ENCODE measurements at places on chromosomes 13 and 19.

DNA sequence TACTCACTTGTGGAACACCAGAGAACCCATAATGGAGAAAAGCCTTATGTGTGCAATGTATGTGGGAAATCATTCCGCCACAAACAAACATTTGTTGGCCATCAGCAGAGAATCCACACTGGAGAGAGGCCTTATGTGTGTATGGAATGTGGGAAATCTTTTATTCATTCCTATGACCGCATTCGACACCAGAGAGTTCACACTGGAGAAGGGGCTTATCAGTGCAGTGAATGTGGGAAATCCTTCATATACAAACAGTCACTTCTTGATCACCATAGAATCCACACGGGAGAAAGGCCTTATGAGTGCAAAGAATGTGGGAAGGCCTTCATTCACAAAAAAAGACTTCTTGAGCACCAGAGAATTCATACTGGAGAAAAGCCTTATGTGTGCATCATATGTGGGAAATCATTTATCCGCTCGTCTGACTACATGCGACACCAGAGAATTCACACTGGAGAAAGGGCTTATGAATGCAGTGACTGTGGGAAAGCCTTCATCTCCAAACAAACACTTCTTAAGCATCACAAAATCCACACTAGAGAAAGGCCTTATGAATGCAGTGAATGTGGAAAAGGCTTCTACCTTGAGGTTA is 10.9 kb downstream of the ZNF549 start:
- no peak for DNase-seq

DNA sequence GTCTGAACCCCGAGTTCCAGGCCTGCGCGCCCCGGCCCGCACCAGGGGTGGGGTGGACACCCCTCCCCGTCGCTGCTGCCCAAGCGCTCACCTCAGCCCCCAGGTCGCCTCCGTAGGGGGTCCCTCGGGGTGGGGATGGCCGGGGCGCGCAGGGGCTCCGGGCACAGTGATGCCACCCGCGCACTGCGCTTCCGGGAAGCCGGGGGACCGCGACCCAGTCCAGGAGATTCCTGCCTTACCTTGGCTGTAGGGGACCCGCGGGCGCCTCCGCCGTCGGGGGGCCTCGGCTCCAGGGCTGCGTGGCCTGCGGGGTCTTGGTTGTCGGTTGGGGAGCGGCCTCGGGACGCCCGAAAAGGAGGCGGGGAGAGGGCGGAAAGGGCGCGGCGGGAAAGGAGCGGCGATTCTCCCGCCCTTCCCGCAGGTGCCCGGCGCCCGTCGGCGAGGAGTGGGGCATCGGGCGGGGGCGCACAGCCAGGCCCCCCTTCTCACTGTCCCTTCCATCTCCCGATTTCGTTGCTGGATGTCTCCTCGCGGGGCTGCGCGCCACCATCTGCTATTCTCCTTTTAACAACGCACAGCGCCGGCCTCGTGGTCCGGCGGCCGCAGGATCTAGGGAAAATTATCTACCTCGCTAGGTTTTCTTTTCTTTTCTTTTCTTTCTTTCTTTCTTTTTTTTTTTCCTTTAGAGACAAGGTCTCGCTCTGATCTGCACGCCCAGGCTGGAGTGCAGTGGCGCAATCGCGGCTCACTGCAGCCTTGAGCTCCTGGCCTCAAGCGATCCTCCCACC is at the start of gene KEAP1:
Gene KEAP1 (minus strand): TSS at position 355 of the 788 bp plus-strand sequence. CDS start 3,323 bp downstream, outside the sequence.
- DNase-seq: no peak

GRCh38 chr13:113657851-113658741 is at the start of gene ATP4B:
TSS of gene ATP4B (minus strand) at chr13:113658198. CDS start at chr13:113658144, 54 bp downstream.
- DNase-seq: no peak

DNA sequence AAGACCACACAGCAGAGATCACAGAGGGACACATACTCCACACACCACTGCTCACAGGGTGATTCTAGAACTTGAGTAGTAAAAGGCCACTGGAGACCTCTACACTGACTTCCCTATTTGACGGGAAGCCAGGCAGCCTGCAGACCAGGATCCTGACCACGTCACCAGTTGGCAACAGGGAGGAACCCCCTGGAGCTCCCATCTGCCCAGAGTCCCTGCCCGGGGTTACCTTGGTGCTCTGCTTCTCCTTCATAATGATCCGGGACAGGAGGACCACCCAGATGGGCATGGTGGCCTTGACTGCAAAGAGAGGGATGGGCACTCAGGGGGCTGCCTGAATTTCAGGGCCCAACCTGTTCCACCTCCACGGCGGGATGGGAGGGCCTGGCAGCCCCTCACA is 932 bp downstream of the SLC35E1 start:
- DNase-seq: no peak

GRCh38 chr13:106503272-106503671 is 32.2 kb downstream of the EFNB2 start:
- DNase-seq: no peak

DNA sequence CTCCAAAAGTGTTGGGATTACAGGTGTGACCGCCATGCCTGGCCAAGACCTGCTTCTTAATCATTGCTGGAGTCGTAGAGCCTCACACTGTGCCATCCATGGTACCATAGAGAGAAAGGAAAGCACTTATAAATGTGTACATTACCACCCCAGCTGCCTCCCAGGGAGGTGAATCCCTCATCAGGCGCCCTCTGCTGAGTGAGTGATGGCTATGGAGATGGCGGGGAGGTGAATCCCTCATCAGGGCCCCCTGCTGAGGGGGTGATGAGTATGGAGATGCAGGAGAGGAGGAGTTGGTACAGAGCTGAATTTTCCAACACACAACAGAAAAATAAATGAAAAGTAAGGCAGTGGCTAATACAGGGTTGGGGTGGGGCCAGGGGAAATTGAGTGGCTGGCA is 263.4 kb downstream of the UQCRFS1 start:
- DNase-seq: no peak

DNA sequence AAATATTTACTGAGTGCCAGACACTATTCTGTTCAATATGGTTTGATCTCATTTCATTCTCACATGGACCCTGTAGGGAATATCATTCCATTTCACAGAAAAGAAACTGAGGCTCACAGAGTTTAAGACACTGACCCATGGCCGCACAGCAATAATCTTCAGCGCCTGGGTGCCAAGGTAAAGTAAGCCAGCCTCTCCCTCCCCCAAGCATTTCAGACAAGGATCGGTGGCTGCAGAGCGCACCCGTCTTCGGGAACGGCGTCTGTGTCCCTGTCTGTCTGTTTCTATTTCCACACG is 4.3 kb upstream of the PDE4A start:
- no peak for DNase-seq

GRCh38 chr19:45455707-45456499 is 11.9 kb upstream of the FOSB start:
- DNase-seq: no peak

GRCh38 chr19:57803594-57804325 is 11.0 kb downstream of the ZNF552 start:
- peak; percentile 43 for DNase-seq

DNA sequence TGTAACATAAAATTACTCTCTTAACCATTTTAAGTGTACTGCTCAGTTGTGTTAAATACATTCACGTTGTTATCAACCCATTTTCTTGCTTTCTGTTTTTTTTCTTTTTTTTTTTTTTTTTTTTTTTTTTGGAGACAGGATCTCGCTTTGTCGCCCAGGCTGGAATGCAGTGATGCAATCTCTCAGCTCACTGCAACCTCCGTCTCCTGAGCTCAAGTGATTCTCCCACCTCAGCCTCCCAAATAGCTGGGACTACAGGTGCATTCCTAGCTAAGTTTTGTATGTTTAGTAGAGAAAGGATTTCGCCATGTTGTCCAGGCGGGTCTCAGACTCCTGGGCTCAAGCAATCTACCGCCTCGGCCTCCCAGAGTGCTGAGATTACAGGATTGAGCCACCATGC is 42.5 kb upstream of the C13orf42 start:
- DNase-seq: no peak

DNA sequence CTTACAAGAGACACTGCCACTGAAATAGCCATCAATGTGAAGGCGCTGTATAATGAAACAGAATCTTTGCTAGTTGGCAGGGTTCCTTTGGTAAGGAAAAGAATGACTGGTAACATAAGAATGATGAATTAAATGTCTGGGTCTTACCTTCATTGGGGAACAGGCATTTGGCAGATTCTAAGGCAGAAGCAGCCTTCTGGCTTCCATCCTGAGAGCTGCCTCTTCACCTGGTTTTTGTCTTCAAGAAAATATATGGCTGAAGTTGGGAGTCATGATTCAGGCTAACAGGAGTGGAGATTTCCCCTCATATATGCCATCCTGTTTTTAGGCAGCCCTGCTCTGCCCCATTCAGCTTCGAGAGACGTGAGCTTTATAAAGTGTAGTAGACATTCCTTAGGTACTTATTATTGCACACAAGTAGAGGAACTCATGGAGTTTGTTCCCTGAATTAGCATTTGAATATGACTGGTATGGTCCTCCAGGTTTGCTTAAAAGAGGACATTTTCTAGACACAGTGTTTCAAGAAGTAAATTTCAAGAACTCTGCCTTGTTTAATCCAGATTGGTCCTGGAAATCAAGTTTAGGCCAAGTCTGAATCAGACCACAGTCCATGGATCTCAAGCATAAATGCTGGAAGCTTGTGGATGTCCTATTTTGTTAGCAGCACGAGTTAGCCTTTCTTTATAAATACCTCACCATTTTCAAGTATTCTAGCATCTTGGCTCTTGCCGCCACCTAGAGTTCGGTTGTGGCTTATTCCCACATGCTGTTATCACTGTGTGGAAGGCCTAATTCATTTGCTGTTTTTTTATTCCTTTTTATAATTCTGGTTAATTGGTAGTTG is 56.2 kb upstream of the AKAP11 start:
- DNase-seq: peak; percentile 25

DNA sequence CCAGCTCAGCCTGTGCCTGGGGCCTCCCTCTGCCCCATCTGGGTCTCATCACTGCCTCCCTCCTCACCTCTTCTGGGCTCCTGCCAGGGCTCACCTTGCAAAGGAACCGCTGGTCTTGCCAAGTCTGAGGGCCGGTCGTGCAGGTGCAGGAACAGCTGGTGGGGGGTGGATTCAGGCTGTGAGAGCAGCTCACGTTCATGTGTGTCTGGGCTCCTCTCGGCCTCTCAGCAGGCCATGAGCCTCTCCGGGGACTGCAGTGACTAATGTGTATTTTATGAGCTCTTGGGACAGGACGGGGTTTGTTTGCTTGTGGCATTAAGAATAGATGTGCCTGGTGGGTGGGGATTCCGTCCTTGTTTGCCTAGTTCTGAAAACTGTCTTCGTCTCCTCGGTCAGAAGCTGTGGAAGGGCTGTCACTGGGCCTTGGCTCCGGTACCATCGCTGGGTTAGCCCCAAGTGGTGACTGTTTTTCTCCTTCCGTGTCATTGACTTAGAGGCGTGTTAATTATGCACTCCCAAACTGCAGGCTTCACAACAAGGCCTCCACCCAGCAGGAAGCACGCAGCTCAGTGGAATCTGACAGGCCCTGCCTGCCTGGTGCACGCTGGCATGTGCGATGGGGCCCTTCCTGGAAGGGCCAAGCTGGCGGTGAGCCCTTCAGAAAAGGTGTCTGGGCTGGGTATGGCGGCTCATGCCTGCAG is 77.6 kb downstream of the KDM4B start:
- no peak for DNase-seq

GRCh38 chr19:49690079-49690655 is 749 bp upstream of the CPT1C start:
- no peak for DNase-seq

DNA sequence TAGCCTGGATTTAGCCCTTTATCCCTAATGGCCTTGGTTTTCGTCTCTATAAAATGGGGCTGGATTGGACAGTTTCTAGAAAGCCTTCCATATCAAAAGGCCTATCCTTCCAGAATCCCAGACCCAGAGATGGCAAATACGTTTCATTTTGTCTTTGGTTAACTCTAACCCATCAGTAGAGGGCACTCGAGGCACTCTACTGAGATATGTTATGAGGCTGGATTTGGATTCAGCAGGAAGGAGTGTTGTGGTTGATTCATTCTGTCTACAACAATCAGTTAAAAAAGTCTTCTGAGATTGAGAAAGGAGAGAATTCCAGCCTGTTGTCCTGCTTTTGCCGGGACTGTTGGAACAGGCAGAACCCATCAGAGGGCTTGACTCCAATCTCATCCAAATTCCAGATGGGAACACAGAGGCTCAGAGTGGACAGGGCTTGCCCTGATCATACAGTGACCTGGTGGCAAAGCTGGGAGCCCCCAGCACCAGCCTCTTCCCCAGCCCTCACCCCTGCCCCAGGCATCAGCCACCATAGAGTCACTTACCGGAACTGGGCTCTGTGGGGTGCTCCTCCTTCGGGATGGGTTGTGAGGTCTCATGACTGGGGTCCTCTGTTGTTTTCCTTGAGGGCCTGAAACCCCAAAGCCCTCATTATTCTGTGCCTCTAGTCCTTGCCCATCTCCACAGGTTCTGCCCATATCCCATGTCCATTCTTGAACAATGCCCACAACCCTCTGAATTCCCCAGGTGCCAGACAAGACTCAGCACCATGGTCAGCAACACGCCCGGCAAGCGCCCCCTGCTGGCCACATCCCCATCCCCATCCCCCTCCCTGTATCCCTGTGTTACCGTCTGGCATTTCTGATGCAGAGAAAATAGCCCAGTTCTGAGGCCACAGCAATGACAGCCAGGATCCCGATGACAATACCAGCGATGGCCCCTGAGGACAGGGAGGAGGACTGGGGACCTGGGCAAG is 12.3 kb upstream of the ZNF180 start:
- DNase-seq: no peak

DNA sequence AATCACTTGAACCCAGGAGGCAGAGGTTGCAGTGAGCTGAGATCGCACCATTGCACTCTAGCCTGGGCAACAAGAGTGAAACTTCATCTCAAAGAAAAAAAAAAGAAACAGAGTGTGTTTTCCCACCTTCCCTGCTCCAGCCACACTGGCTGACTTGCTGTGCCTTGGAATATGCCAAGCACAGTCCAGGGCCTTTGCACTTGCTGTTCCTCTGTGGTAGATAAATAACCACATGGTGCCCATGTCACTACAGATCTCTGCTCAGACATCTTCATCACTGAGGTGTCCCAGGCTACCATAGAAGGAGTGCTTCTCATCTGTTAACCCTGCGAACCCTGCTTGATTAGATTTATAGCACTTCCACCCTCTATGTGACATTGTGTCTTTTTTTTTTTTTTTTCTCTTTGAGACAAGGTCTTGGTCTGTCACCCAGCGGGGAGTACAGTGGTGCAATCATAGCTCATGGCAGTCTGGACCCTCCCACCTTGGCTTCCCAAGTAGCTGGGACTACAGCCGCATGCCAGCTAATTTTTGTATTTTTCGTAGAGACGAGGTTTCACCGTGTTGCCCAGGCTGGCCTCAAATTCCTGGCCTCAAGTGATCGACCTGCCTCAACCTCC is 10.4 kb downstream of the SMARCA4 start:
- no peak for DNase-seq

- no peak for DNase-seq
Observed at GRCh38 chr19:16862826-16863415, 25.9 kb upstream of the F2RL3 start.

All from iPS DF 6.9 (cell line).